HCT116 (cell line): ENCODE measurements at places on chromosomes 5 and 9.

- DNase-seq, result no peak
These were observed 103.7 kb downstream of the FEM1C start for GRCh38 chr5:115440782-115441451.

DNA sequence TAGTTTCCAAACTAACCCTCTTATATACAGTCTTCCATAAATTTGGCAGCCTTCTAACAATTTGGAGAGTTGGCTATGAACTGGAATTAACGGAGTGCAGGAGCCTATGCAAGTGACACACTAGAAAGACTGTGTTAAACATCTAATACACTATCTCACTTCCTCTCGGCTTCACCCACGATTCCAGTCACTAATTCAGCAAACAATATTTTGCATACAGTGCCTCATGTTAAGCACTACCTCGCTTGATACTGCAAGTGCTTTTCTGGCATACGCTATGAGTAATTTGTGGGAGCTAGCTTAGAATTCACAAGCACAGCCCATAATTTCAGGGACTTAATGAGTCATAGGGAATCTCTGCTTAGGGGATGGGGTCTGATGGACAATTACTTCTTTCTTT is 102.5 kb downstream of the ST8SIA4 start:
- DNase-seq, result no peak

DNA sequence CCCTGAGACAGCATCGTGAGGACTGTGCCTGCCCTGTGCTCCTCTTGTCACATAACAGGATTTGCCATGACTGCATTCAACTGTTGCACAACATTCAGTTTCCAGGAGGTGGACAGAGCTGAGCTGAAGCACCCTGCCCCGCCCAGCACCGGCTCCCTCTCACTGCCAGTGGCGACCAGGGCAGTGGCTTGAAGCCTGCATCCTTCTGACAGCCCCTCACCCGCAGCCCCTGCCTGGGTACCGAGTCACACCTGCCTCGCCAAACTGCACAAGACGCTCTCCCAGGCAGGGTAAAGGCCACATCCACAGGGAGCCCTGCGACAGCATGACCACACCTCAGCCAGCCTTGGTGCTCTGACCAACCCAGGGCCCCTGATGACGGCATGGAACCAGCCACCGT is 59.9 kb upstream of the ZNF354A start:
- DNase-seq, result no peak

- DNase-seq, result no peak
These were observed 53.4 kb upstream of the FBXL7 start for GRCh38 chr5:15446552-15446951.

GRCh38 chr5:180639287-180639686 is 10.1 kb downstream of the FLT4 start:
- DNase-seq, result no peak

GRCh38 chr9:125388978-125389377 is 127.4 kb downstream of the GAPVD1 start:
- no peak for DNase-seq

DNA sequence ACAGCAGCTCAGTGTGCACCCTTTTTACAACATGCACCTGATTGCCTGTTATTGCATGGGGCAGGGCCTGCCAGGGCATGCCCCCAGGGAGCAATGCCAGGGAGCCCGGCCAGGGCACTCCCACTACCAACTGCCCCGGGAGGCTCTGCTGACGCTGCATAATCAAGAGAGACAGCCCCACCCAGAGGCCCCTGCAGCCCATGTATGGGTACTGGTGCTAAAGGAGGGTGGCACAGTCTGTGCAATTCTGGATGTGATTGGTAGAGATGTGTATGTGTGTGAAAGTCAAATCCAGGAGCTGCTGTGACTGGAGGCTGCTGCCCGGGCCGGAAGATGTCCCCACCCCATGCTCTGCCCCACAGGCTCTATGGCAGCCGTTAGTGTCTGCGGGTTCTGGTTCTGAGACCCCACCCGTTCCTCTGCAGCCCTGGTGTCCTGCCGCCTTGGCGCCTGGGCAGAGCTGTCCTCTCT is 3.9 kb upstream of the NEURL1B start:
- DNase-seq, result no peak

- no peak for DNase-seq
These were observed 78.2 kb upstream of the GNA14 start for GRCh38 chr9:77726289-77726688.

DNA sequence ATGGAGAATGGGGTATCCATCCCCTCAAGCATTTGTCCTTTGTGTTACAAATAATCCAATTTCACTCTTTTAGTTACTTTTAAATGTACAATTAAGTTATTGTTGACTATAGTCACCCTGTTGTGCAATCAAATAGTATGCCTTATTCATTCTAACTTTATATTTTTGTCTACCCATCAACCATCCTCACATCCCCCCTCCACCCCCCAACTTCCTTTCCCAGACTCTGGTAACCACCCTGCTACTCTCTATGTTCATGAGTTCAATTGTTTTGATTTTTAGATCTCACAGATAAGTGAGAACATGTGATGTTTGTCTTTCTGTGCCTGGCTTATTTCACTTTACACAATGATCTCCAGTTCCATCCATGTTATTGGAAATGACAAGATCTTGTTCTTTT is 15.4 kb upstream of the RANBP17 start:
- no peak for DNase-seq

DNA sequence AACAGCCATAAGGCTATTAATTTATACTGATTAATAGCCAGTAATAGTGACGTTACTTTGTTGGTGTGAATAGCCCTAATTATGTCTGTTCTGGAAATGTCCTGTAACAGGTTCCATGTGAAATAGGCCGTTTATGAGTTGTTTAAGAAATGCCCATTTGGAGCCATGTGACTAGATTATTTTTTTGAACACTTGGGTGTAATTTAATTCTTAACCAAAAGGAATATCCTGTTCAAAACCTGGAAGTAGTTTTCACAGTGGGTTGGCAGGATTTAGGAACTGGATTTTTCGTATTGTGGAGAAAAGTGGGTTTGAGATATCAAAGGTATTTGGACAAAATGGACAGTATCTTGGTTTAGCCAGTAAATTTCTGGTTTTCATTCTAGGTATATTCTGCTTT is 1.3 kb downstream of the TENT2 start:
- DNase-seq, result no peak

DNA sequence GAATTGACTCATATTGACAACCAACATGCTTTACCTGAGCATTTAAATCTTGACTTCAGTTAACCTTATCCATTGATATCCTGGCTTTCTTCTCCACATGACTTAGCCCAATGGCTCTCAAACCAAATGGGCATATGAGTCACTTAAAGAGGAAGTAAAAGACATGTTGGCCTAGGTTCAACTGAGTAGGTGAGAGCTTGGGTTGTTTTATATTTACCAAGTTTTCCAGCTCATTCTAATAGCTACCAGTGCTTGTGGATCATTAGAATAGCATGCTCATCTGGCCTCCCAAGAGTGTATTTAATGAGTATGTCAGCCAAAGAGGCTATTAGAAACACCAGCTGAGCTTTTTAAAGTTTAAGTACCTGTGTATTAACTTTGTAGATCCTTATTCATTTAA is 1049.0 kb downstream of the PTPRD start:
- DNase-seq, result no peak

- DNase-seq, result no peak
These were observed 33.4 kb downstream of the VAV2 start for GRCh38 chr9:133958756-133959155.

- no peak for DNase-seq
These were observed 82.6 kb upstream of the GAS1 start for GRCh38 chr9:87029905-87030304.

- DNase-seq, result no peak
These were observed 56.4 kb upstream of the OR2K2 start for GRCh38 chr9:111386386-111386785.

- DNase-seq, result no peak
These were observed 20.6 kb upstream of the TPD52L3 start for GRCh38 chr9:6307551-6308096.

GRCh38 chr5:579211-579610 is 32.9 kb upstream of the CEP72 start:
- no peak for DNase-seq

- DNase-seq, result no peak
These were observed 44.1 kb upstream of the KCNN2 start for GRCh38 chr5:114317751-114318150.

GRCh38 chr9:14903040-14903439 is 7.2 kb downstream of the FREM1 start:
- no peak for DNase-seq

DNA sequence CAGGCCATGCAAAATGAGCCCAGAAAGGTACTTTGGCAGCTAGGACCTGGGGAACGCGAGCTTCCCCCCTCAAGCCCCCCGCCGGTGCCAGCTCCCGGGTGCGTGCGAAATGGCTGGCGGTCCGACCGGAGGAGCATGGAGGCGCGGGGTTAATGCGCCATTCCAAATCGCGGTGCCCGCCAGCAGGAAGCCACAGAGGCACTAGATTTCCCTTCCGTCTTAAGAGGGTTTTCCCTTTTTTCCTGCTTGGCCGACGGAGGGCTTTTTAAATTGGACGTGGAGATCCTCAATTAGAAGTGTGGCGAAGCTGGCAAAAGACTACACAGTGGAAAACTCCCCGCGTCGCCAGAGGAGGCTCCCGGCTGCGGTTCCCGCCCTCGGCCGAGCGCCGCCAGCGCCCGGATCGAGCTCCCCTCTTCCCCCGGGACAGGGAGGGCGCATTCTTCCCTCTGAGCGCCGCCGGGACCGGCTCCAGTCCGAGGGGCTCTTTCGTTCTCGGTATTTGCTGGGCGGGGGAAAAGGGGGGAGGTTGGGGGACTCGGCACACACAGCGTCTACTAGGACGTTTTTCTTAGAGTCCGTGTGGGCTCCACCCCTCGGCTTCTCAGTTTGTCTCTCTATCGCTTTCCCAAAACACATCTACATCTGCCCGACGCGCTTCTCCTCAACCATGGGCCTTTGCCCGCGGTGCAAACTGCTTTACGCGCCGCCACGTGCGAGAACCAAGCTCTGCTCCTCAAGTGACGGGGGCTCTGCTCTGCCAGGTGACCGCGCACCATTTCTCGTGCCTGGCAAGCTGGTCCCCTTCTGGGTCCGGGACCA is 3.0 kb downstream of the GDNF start:
- no peak for DNase-seq

DNA sequence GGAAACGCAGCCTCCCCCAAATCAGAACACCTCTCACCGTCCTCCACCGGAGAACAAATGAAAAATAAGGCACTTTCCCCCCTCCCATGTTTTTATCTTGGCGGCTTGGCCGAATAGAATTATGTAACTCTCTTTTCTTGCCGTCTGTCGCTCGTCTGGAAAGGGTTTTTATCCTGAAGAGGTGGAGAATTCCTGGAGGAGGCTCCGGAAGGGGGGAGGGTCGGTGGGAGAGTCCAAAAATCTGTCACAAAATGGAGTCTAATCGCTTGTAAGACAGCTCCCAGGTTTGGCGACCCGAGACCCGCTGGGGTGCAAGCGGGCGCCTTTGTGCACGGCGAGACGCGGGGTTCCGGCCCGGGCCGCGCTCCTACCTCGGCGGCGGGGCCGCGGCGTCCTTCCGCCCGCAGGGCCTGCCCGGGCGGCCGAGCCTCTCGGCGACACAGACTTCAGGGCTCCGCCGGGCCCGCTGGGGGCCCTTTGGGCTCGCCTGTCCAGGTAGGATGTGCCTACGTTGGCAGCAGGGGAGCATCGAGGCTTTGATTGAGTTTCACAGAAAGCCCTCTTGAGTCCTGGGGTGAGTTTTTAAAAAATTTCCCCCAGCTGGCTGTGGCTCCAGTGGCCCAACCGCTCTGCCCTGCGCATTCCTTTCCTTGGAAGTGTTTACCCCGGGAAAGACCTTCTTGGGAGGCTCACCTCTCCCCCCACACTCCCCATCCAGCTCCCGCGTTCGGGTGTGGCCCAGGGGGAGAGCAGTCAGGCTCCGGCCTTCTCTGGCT is 5.0 kb downstream of the LMX1B start:
- no peak for DNase-seq

GRCh38 chr5:20683241-20683940 is 695.4 kb upstream of the CDH18 start:
- DNase-seq, result no peak

- DNase-seq, result no peak
These were observed 16.6 kb downstream of the MAP1B start for GRCh38 chr5:72123764-72124376.

DNA sequence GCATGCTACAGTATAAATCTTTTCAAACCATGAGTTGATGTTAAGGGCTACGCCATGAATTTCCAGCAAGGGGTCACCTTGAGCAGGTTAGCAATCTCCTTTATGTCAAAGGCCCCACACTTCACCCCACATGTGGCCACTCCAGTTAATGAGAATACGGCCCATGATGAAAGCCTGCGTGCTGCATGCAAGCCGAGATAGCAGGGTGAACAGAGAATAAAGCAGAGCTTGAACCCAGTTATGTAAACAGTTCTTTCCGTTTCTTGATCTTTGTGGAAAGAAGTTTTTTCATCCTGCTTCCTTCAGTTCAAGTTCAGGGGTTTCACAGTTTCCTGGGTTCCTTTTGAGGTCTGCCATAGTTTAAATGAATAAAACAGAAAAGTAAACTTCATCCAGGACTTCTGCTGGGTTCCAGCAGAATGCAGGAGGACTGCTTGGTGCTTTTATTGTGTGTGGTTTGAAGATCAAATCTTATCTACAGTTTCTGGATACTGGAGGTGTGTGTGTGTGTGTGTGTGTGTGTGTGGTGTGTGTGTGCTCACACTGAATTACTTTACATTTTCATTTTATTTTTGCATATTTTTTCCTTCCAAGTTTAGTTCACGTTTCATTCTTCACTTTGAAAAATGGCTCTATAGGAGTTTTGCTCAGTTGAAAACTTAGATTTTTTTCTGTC is 87.1 kb downstream of the HMHB1 start:
- DNase-seq, result no peak

DNA sequence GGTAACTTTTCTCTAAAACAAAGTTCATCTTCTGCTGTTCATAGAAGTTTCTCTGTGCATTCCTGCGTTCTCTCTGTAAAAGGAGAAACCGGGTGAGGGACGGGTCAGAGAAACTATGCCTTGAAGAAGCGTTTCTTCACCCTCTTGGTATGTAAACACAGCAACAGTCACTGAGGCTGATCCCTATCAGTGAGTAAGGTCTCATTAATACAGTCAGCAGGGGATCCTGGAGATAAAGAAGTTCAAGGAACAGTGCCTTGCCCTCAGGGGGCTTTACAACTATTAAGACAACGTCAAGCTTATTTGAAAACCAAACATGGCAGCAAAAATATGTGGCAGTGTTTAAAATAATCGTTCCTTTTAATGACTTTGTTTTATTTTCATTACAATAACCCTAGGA is 202.9 kb upstream of the IL12B start:
- no peak for DNase-seq

GRCh38 chr9:91036356-91036755 is 234.7 kb downstream of the SYK start:
- DNase-seq, result no peak

DNA sequence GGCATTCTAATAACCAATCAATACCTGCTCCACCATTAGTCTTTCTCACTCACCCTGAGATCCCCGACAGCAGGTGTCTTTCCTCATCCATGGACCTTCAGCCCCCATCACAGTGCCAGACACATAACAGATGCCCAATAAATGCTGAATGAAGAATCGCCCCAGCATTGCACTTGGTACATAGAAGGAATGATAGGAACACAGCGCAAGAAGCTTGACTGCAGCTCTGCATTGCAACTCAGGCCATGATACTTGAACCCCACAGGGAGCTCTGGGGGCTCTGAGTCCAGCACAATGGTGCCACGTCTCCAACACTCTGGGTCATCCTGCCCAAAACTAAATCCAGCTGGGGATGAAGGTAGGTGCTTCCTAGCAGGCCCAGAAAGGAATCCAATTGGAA is 355.0 kb upstream of the SLC30A5 start:
- DNase-seq, result no peak

- no peak for DNase-seq
These were observed 113.8 kb upstream of the ZNF608 start for GRCh38 chr5:124860291-124860655.
